Hypothalamus (tissue), 51 donors: ENCODE measurements at places on chromosomes 4 and X.

DNA sequence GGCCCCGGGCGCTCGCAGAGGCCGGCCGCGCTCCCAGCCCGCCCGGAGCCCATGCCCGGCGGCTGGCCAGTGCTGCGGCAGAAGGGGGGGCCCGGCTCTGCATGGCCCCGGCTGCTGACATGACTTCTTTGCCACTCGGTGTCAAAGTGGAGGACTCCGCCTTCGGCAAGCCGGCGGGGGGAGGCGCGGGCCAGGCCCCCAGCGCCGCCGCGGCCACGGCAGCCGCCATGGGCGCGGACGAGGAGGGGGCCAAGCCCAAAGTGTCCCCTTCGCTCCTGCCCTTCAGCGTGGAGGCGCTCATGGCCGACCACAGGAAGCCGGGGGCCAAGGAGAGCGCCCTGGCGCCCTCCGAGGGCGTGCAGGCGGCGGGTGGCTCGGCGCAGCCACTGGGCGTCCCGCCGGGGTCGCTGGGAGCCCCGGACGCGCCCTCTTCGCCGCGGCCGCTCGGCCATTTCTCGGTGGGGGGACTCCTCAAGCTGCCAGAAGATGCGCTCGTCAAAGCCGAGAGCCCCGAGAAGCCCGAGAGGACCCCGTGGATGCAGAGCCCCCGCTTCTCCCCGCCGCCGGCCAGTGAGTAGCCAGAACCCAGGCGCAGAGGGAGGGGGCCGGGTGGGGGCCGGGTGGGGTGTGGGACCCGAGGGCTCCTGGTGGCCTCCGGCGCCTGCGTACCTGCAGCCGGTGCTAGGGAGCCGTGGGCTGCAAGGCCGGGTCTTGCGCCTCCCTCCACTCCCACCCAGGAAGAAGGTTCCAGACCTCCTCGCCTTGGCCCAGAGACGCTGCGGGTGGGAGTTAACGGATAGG lies 534 bp downstream of the MSX1 start:
- no peak for DNase-seq

GRCh38 chr4:183430317-183430993 lies 14.0 kb upstream of the CDKN2AIP start:
- no peak for DNase-seq

DNA sequence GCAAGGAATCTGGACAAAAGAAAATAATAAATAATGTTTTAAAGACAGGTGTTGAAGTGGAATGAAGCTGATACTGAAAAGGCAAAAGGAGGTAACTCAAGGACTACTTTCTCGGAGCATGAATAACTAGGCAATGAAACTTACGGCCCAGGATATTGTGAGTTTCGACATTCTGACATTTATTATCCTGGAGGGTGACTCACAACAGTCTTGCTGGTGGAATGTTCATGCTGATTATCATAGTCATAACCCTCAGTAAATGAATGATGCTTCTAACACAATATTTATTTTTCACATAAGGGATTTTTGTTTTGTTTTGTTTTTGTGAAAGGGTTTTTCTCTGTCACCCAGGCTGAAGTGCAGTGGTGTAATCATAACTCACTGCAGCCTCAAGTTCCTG lies 147.0 kb upstream of the HPGD start:
- DNase-seq: no peak

- no peak for DNase-seq
Measured at GRCh38 chrX:50442426-50443116, 28.1 kb downstream of the DGKK start.

DNA sequence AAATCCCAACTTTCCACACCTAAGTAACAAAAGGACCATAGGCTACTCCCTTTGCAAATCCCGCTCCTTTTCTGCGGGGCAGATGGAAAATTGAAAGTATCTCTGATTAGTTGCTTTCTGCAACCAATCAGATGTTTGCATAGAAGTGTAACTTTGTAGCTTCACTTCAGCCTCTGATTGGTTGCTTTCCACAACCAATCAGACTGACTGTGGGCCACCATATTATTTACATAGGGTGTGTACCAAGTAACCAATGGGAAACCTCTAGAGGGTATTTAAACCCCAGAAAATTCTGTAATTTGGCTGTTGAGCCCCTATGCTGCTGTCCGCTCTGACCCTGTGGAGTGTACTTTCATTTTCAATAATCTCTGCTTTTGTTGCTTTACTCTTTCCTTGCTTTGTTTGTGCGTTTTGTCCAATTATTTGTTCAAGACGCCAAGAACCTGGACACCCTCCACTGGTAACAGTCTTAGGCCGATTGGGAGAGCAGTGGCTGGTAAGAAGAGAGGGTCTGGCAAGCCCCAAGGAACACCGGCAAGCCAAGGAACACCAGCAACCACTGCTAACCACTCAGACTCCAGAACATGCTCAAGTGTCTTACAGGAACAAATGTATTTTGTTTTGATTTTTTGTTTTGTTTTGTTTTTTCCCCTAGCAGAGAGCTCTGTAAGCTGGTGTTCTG lies 125.5 kb upstream of the MAP3K15 start:
- DNase-seq: no peak
